ENCODE measurements at places on chromosomes 2 and 18.

- no peak for DNase-seq
Measured at GRCh38 chr18:41604964-41605363, 350.1 kb upstream of the PIK3C3 start.

GRCh38 chr2:205680067-205680466 lies 2.2 kb upstream of the NRP2 start:
- DNase-seq = no peak

DNA sequence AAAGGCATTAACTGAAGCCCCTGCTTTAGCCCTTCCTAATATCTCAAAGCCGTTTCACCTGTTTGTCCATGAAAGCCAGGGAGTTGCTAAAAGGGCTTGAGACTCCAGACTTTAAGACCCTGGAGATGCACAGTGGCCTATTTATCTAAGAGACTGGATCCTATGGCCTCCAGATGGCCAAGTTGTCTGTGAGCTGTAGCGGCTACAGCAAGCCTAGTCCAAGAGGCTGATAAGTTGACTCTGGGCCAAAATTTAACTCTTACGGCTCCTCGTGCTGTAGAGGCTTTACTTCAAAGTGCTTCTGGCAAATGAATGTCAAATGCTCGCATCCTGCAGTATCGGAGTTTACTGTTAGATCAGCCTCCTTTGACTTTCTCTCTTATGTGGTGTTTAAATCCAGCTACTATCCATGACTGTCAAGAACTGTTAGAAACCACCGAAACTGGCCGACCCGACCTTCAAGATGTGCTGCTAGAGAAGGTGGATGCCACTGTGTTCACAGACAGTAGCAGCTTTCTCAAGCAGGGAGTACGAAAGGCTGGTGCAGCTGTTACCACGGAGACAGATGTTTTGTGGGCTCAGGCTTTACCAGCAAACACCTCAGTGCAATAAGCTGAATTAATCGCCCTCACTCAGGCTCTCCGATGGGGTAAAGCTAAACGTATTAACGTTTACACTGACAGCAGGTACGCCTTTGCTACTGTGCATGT lies 336.7 kb upstream of the CNTNAP5 start:
- no peak for DNase-seq

DNA sequence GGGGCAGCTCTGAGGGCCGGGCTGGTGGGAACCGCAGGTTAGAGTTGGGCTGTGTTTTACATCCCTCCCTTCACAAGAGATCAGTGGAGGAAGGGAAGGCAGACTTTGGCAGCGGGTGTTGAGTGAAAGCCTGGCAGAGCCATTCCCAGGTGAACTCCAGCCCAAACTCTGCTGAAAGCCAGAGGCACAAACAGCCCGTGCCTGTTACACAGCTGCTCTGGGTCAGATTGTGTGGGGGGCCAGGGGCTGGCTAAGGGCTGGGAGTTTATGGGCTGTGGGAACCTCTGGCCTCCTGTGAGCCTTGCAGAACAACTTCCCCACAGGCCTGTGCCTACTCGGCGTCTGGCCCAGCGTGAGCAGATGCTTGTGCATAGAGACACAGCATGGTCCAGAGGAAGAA lies 286.8 kb downstream of the CLIP4 start:
- no peak for DNase-seq

- no peak for DNase-seq
Measured at GRCh38 chr2:28269019-28269784, 123.5 kb upstream of the FOSL2 start.

- no peak for DNase-seq
Measured at GRCh38 chr2:201049455-201049854, 22.0 kb downstream of the HYCC2 start.
